ENCODE measurements at places on chromosomes 3 and 15.

DNA sequence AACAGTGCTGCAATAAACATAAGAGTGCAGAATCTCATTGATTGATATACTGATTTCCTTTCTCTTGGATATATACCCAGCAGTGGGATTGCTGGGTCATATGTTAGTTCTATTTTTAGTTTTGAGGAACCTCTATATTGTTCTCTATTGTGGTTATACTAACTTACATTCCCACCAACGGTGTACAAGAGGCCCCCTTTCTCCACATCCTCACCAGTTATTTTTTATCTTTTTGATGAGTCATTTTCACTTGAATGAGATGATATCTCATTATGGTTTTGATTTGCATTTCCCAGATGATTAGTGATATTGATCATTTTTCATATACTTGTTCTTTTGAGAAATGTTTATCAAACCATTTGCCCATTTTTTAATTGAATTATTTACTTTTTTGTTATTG, 12.4 kb upstream of the IREB2 start:
- H3K4me1 ChIP-seq = peaks cover 3% of the 10 kb centered on the region
- no peak overlapping the region for H3K4me3 ChIP-seq
- DNase-seq = no peak
- peaks cover 28% of the 10 kb centered on the region for H3K27me3 ChIP-seq
- no peak overlapping the region for H3K27ac ChIP-seq

DNA sequence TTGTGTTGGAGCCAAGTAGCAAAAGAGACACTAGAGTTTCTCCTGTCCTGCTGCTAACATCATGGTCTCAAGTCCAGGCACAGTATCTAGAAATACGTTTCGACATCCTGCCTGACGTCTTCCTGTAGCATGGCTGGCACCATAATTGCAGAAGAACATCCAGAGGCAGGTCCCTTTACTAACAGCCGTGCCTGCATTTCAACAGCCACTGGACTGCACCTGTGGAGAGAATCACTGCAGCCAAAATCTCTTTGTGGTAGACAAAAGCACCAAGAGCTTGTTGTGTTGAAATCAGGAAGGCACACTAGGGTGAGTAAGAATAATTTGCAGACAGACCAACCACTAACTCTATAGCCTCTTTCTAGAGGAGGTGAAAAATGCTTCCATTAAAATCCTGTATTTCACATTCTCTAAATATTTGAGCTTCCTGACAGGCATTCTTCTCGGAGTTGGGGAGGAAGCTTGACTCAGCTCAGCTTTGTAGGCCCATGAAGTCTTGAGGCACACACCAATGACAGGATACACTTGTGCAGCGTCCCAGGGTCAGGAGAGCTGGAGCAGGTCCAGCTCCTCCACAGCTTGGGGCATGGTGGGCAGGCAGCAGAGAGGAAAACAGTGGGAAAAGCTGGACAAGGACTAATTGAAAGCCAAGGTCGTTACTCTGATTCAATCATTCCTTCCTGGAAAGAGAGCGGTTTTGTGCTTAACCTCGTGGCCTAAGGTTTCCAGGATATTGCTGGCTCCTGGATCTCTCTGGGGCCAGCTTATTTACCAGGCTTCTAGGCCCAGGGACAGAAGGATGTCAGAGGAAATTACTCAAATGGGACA, 244.9 kb downstream of the FAM43A start:
- H3K36me3 ChIP-seq = no peaks in the 10 kb centered on the region
- H3K4me3 ChIP-seq = no peak overlapping the region
- H3K4me1 ChIP-seq = peaks cover 3% of the 10 kb centered on the region
- DNase-seq = peak; percentile 79

- DNase-seq = no peak
- peaks cover 4% of the 10 kb centered on the region for H3K4me1 ChIP-seq
- H3K27ac ChIP-seq = no peak overlapping the region
- no peak overlapping the region for H3K4me3 ChIP-seq
Measured at GRCh38 chr3:61723038-61723437, 161.7 kb downstream of the PTPRG start.

- no peaks in the 10 kb centered on the region for H3K36me3 ChIP-seq
- DNase-seq = no peak
- H3K4me1 ChIP-seq = no peaks in the 10 kb centered on the region
- no peak overlapping the region for H3K4me3 ChIP-seq
- no peaks in the 10 kb centered on the region for H3K27me3 ChIP-seq
Measured at GRCh38 chr3:114929971-114930732, 216.9 kb downstream of the ZBTB20 start.

DNA sequence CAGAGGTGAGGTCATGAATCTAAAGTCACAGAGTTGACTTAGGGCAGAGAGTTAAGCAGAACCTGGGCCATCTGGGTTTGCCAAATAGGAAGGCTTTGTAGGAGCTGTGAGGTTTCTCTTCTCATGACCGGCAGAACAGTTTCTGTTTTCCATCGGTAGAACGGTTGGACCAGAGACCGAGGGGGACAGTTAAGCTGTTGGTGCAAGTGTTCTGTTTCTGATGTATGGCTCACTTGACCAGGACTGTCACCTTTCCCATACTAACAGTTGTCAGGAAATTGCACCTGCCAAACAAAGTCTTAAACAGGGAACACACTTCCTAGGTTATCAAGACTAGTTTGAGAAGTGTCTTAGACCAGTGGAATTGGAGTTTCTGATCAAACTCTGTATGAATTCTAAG, 158.3 kb downstream of the PDCD6IP start:
- H3K4me3 ChIP-seq = no peak overlapping the region
- H3K27me3 ChIP-seq = no peaks in the 10 kb centered on the region
- no peak for DNase-seq
- no peaks in the 10 kb centered on the region for H3K4me1 ChIP-seq
- no peak overlapping the region for H3K27ac ChIP-seq

DNA sequence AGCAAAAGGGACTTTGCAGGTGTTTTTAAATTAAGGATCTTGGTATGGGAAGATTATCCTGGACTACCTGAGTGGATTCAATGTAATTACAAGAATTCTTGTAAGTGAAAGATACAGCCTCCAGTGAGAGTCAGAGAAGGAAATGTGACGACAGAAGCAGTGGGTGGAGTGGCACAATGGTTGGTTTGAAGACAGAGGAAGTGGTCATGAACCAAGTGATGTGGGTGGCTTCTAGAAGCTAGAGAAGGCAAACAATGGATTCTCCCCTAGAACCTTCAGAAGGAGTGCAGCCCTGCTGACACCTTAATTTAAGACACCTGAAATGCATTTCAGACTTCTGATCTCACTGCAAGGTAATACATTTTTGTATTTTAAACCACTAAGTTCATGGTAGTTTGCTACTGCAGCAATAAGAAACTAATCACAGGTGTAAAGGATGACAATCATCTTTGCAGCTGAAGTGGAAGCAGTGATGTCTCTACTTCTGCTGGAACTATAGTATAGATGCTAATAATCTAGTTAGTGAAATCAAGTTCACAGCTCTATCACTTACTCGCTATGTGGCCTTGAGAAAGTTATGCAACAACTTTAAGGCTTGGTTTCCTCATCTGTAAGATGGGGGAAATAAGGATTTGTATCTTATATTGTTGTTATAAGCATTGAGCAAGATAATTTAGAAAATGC, 403.4 kb upstream of the SUCLG2 start:
- H3K4me3 ChIP-seq = no peak overlapping the region
- no peaks in the 10 kb centered on the region for H3K27me3 ChIP-seq
- no peak for DNase-seq
- no peaks in the 10 kb centered on the region for H3K36me3 ChIP-seq
